ENCODE measurements at places on chromosomes 3 and 15.

GRCh38 chr15:40873694-40874561 is at the start of gene RHOV:
RHOV (minus strand) TSS chr15:40874234; CDS start chr15:40874139, 95 bp downstream.
- DNase-seq, result peak; percentile 59

- DNase-seq, result no peak
Observed at GRCh38 chr3:50430950-50431435, 71.7 kb upstream of the TMEM115 start.

DNA sequence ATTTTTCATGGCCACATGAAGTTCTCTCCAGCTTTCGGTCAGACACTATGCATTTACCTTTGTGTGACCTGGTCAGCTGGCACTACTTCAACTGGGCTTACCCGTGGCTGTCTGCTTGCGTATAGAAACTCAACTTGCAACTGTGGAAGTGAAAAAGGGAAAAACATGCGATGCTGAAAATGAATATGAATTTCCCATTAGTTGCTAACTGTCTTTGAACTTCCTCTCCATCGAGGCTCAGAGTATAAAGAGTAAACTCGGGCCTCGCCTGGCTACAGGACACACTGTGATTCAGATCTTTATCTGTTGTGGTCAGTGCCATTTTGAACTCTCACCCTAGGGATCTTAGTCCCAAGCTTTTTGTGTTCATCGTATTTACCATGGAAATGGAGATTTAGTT is 26.8 kb downstream of the NFKBIZ start:
- no peak for DNase-seq

DNA sequence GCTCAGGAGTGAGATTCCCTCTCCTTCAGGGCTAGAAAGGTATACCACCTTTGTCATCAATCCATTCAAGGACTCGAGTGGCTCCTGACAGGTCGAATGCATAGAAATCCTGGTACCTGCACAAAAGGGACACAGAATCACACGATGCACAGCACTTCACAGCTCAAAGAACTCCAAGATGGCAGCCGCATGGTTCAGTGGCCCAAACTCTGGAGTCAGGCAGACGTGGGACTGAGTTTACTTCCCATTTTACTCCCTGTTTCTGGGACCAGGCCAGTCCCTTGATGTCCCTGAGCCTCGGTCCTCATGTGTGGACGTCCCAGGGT is 536 bp downstream of the WDR73 start:
- DNase-seq, result no peak

DNA sequence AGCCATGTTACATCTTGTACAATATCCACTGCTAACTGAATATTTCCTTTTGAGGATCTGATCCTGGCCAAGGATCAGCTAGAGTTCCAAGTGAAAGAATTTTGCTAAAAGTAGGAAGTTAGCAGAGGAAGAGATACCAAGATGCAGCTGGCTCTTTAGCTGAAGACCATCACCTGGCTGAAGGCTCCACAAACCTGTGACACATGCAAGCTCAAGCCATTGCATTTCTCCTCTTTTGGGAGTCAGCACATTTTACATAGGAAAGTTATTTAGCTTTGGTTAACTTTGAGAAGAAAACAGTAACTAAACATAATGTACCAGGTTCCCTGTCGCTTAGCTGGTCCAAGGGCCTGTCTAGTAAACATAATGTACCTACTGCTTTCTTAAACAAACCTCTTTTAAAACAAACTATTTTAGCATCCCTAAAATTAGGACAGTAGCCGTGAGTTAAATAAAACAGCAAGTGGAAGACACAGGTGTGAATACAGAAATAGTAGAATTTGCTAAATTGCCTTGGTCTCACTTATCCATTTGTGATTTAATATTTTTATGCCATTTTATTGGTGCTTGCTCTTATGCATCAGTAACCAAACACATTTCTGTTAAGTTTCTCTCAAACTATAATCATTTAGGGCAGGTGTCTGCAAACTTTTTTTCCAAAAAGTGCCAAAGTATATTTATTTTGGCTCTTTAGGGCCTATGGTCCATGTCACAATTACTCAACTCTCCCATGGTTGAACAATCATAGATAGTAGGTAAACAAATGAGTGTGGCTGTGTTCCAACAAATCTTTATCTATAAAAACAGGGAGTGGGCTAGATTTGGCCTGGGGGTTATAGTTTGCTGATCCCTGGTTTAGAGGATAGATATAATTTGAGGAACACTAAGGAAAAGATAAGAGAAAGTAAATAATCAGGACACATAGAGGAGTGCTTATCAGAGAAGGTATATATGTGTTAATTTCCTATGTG is 11.2 kb downstream of the GCSAM start:
- no peak for DNase-seq

DNA sequence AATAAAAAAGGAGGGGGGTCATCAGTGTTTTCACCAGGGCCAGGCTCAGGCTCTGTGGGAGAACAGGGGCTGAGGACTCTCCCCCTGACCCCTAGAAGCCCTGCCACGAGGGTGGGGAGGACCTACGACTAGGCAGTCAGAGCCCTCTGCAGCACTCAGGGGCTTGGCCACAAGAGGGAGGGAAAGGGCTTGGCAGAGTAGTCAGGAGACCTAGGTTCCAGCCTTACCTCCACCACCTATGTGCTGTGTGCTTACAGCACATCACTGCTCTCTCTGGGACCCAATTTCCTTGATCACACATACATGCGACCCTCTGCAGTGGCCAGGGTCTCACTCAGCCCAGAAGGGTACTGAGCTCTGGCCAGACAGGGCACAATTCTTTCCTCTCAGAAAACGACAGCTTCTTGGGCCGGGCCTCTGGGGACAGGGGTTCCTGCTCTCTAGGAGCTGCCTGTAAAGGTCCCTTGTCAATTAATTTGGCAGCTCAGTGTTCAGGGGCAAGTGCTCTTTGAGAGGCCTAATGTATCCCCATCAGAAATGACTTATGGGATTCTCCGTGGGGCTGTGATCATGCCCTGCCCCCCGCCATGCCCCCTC is 16.4 kb upstream of the SKIC8 start:
- DNase-seq, result no peak

- no peak for DNase-seq
Observed at GRCh38 chr3:21879184-21879886, 128.3 kb upstream of the ZNF385D start.

DNA sequence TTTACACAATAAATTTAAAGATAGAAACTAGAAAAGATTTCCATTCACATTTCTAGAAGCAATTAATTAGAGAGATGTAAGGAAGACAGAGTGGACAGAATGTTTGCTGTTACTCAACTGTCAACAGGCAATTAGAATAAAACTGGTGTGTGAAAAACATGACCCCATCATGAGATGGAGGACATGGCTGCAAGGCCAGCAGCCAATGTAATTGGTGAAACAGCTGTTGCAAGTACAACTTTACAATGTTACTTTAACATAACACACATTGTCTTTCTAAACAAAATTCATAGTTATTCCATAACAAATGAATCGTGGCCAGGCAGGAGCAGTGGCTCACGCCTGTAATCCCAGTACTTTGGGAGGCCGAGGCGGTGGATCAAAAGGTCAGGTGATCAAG is 28.6 kb upstream of the STAG1 start:
- DNase-seq, result no peak

GRCh38 chr3:13045241-13045903 is 27.9 kb downstream of the IQSEC1 start:
- DNase-seq, result no peak

GRCh38 chr15:48657950-48658591 is 12.6 kb upstream of the FBN1 start:
- no peak for DNase-seq

GRCh38 chr3:114418107-114418506 is 124.3 kb downstream of the TIGIT start:
- DNase-seq, result no peak

GRCh38 chr15:65912235-65912634 is 42.9 kb downstream of the RAB11A start:
- DNase-seq, result no peak

GRCh38 chr15:55687792-55688191 is 55.2 kb downstream of the PRTG start:
- no peak for DNase-seq

GRCh38 chr3:44198284-44199269 is 43.1 kb upstream of the TOPAZ1 start:
- peak; percentile 60 for DNase-seq

DNA sequence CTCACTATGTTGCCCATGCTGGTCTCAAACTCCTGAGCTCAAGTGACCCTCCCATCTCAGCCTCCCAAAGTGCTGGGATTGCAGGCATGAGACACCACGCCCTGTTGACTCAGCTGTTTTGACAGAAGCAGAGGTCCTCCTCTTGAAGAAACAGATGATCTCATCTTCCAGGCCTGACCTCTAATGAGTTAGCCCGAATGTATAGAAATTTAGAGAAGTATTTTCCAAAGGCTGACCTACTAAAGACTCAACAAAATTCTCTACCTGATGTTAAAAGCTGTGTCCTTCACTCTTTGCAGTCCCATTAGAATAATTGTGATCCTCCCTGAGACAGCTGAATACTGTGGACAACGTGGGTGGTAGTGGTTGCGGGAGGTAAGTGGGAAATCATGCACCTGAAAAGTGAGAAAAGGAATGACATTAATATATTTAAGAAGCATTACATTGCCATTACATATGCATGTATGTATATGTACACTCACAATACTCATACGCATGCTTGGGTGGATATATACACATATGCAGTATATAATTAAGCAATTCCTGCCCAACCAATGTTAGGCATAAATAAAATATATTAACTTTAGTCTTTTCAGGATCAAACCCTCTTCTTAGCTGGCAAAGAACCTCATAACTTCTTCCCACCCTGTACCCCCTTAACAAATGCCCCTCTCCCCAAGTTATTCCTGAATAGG is 204.6 kb upstream of the NR2F2 start:
- DNase-seq, result no peak

DNA sequence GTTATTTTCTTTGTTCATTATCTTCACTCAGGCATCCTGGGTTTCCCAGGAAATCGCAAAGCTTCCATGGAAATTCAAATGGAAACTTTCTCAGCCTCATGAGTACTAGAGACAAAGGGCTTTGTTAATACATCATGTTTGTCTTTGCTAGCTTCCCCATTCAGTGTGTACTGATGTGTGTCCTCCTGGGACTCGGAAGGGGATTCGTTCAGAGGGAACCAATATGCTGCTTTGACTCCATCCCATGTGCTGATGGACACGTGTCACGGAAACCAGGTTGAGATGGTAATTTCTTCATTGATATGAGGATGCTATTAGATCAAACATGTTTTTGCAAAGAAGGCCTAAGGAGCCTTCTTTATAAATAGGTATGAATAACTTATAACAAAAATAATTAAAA is 87.0 kb upstream of the KCNAB1 start:
- no peak for DNase-seq

DNA sequence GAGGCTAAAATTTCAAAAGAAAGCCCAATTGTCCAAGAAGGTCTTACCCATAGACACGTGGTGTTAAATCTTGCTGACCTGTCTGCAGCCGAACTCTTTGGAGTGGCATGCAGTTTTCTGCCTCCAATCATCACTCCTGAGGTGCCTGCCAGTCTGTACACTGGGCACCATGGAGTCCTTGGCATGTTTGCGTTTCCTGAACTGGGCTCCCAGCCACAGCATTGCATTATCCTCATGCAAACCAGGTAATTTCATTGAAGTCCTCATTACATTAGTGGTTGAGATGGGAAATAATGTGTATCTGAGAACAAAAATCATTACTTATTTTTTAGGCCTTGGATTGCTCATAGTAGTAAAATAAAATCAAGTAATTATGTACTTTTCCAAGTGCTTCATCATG is 152.3 kb downstream of the AKAP13 start:
- DNase-seq, result no peak

DNA sequence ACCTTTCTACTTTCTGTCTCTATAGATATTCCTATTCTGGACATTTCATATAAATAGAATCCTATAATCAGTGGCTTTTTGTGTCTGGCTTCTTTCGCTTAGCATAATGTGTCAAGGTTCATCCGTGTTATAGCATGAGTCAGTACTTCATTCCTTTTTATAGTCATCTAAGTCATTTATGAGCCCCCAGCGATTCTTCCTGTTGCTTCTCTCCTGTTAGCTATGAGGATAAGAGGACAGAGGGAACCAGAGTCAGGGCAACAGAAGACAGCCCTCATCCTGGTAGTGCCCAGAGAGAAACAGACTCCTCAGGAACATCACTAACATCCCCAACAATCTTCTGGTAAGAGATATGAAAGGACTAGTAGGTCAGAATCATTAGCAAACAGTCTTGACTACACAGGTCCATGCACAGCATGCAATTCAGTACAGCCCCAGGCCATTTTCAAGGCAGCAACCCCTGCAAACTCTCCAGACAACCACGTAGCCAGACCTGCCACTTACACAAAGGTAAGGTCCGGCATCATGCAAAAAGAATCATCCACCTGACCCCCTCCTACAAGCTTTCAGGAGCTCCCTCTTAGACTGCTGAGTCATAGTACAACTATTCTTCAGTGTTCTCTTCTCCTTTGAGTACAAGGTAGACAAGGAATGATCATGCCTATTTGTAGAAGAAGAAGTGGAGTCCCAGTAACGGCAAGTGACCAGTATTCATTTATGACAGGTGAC is 91.5 kb downstream of the MYLK start:
- DNase-seq, result no peak

DNA sequence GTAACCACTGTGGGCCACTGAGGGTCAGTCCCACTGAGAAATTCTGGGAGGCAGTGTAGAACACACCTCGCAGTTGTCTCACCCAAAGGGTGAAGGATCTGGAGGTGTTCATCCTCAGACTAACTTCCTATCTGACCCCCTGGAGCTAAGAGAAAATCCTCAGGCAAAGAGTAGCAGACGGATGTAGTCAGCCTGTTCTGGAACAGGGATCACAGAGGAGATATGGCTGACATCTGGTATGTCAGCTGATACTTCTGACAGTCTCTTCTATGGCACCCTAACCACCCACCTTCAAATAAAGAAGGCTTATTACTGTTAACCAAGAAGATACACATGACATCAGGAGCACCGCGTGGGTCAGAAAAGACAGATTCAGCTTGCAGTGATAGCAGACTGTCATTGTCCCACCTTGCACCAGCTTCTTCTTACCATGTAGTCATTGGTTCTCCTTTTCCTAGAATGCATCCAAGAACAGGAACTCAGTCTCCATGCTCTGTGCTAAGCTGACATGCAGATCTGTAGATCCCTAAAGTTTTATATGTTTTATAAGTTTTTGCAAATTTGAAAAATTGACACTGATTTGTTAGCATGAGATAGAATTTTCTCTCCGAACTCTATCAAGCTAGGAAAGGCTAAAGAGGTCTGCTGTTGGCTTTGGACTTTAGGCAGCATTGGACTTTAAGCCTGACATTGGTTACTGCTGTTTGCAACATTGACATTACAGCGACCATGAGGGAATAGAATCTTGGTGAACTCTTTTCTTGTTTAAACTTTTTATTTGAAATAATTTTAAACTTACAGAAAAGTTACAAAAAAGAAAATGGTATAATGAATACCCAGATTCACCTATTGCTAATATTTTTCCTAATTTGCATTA is 60.4 kb downstream of the KBTBD12 start:
- no peak for DNase-seq

GRCh38 chr15:55588070-55588814 is at the start of gene PYGO1:
PYGO1 (minus strand) TSS chr15:55588345; CDS start chr15:55587883, 462 bp downstream.
- peak; percentile 48 for DNase-seq
